T-helper 9 cell (primary cell): ENCODE measurements at places on chromosomes 1 and 21.

DNA sequence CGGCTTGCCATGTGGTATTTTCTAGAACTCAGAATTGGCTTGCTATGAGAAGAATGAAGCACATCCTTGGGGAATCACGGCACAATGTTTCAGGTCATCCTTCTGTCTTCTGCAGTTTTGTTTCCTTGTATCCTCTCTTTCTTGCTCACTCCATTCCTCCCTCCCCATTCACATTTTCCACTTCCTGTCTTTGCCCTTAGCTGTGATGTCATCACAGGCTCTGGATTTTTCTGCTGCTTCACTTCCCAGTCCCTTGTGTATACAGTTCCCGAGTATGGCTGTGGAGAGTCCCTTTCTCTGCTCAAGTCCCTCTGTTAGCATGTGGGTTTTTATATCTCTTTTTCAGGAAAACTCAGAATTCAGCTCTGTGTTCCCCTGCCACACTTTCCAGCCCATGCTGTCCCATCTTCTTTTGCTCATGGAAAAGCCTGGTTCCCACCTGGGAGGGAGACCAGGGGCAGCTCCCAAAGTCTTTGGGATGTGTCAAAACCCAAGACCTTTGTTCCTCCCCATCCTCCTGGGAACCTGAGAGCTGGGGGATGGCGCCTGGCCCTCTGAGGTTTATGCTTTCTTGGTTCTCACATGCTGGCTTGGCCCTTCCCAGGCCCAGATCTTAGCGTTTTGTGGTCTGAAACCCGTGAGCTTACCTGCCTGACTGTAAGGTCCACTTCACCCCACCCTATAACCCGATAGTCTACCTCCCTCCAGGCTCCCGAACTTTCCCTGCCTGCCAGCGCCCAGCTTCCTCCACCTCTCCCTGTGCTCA, 4.8 kb upstream of the RGS16 start:
- DNase-seq: no peak

- DNase-seq: no peak
Measured at GRCh38 chr1:167661527-167662426, 31.7 kb downstream of the RCSD1 start.

- DNase-seq: no peak
Measured at GRCh38 chr1:31198600-31198999, 41.1 kb downstream of the NKAIN1 start.

DNA sequence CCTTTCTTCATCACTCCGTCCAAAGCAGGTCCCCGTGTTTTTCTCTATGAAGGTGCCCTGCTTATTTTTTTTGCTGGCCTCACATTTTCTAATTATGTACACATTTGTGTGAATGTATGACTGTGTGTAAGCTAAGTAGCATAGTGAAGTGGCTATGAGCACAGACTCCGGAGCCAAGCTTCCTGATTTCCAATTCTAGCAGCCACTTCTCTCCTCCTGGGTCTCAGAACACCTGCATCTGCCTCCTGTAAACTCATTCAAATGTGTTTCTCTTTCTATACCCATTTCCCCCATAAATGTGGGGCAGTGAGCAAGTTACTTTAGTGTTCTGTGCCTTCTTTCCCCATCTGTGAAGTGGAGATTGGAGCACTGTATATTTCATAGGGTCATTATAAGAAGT, 2.1 kb downstream of the SLAMF6 start:
- no peak for DNase-seq

DNA sequence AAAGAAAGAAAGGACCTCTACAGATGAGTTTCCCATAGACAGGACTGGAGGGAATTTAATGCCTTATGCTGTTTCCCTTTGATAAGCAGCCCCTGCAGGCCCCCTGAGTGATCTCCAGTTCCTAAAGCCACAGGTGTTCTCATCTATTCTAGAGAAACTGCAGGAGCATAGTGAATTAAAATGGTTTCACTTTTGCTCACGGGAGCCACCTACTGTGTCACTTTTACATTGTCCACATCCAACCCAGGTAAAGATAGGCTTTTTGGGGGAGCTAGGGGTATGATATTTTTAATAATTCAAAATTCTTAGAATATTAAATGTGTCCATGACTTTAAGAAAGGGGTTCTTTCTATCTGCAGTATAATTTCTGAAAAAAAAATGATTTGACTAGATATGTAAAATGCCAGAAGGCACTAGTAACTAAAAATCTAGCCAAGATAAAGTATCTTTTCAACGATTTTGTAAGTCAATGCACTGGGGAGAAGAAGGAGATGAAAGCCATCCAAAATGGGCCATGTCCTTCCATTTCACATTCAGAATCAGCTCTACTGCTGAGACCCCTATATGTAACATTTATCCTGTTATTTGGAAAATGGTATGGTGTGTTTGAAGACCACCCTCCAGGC, 267.3 kb upstream of the DUSP10 start:
- DNase-seq: peak; percentile 1

DNA sequence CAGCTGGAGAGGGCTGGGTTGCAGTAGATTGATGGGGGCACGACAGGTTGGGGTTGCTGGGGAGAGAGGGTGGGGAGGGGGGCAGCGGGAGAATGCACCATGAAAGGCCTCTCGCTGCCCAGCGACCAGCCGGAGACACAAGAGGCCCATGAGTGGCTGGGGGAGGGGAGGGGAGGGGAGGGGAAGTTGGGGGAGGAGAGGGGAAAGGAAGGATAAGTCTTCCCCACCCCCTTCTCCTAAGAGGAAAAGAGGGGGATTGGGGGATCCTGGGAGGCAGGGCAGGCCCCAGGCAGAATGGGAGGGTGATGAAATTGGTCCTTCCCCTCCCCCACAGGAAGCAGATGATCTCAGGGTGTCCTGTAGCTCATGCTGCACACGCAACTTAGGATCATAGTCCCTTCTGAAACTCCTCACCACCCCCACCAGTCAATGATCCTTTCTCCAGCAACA, 45.7 kb downstream of the PAX7 start:
- no peak for DNase-seq

DNA sequence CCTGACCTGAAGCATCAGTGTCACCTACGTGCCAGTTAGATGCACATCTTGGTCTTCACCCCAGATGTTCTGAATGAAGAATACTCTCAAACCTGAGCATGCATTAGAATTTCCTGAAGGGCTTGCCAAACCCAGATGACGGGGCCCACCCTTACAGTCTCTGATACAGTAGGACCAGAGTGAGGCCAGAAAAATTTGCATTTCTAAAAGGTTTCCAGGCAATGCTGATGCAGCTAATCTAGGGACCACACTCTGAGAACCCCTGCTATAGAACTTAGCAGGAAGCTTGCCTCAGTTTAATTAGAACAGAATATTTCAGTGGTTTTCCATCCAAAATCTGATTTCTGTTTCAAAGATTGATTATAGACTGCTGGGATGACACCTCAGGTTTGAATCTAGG, 9.9 kb upstream of the CTBS start:
- no peak for DNase-seq

GRCh38 chr1:91803847-91804545, 82.0 kb downstream of the TGFBR3 start:
- peak; percentile 53 for DNase-seq

- DNase-seq: no peak
Measured at GRCh38 chr1:211643324-211644212, 31.9 kb downstream of the NEK2 start.

- DNase-seq: no peak
Measured at GRCh38 chr21:36255663-36256062, 64.3 kb upstream of the MORC3 start.

- no peak for DNase-seq
Measured at GRCh38 chr1:54695221-54695620, 20.4 kb upstream of the TTC4 start.

- DNase-seq: no peak
Measured at GRCh38 chr1:29502225-29502910, 266.0 kb downstream of the PTPRU start.

GRCh38 chr1:172417557-172417956, 2.9 kb upstream of the C1orf105 start:
- no peak for DNase-seq

DNA sequence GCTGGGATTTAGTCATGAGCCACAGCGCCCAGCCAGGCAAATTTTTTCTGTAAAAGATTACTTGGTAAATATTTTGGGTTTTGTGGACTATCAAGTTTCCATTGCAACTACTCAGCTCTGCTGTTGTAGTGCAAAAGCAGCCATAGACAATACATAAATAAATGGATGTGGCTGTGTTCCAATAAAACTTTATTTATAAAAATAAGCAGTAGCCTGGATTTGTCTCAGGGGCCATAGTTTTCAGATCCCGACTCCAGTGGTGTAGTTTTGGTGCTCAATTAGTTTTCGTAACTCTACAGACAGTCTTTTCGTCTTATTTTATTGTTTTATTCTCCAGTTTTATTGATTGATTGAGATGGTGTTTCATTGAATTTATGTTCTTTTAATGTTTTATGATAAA, 80.1 kb upstream of the IVNS1ABP start:
- DNase-seq: no peak

GRCh38 chr1:23366598-23366997, 3.0 kb downstream of the ZNF436 start:
- DNase-seq: no peak
